ENCODE measurements at places on chromosomes 4 and X.

- no peak for DNase-seq
Observed at GRCh38 chrX:120301960-120302359, 9.3 kb downstream of the TMEM255A start.

DNA sequence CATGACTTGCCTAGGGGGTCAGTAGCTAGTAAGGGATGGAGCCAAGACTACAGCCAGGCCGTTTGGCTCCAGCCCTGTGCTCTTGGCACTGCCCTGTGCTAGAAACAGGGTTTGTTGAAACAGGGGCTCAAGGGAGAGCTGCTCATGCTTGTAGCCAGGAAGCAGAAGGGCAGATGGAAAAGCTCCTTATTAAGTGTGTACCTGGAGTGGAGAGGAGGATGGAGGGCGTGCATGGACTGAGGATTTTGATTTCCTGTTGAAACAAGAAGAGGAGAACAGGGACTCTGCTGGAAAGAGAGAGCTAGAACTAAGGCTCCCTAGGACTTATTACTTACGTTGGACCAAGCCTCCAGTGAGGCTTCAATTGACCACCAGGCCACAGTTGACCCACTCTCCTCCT lies 363.0 kb downstream of the MID1IP1 start:
- no peak for DNase-seq

GRCh38 chrX:103565752-103566151 lies 19.6 kb upstream of the TCEAL4 start:
- no peak for DNase-seq

DNA sequence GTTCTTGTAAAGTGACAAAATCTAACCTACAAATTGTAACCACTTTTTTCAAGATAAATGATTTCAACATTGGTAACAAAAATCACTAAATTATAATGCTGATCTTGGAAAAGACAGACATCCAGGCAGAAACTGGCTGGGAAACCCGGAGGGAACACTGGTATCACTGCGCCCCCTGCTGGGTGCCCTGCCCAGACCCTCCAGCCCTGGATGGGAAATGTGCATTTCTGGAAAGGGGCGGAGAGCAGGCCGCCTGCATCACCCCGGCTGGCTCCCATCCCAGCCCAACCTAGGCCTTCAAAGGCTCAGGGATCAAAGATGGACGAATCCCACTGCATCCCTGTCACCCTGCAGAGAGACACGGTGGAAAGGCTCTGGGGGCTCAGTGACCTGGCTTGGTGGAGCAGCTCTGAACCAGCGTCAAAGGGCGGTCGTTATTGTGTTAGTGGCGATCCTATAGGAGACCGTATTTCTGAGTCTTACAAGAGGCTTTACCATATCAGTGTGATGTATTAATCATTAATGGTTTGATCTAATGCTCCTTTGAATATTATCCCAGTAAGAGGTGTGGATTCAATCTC lies 37.3 kb downstream of the ACOX3 start:
- peak; percentile 63 for DNase-seq

- DNase-seq, result no peak
Observed at GRCh38 chr4:15318621-15319348, 109.0 kb upstream of the C1QTNF7 start.

DNA sequence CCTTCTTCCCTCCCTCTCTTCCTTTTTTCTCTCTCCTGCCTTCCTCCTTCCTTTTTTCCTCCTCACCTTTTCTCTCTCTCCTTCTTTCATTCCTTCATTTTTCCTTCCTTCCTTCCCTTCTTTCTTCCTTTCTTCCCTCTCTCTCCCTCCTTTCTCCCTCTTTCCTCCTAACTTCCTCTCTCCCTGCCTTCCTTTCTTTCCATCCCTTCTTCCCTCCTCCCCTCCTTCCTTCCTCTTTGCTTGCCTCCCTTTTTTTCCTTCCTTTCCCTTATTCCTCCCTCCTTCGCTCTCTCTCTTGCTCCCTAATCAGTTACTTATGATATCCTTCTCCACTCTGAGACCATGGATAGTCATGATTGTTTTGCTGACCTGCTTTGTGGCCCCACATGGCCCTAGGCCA lies 56.7 kb upstream of the PUDP start:
- no peak for DNase-seq

GRCh38 chr4:932713-933070 lies 432 bp downstream of the TMEM175 start:
- no peak for DNase-seq

GRCh38 chr4:42341518-42342026 lies 55.7 kb upstream of the SHISA3 start:
- DNase-seq, result no peak

- no peak for DNase-seq
Observed at GRCh38 chrX:118350706-118351105, 4.8 kb downstream of the WDR44 start.

GRCh38 chrX:123357941-123358340 lies 173.9 kb downstream of the GRIA3 start:
- peak; percentile 2 for DNase-seq

DNA sequence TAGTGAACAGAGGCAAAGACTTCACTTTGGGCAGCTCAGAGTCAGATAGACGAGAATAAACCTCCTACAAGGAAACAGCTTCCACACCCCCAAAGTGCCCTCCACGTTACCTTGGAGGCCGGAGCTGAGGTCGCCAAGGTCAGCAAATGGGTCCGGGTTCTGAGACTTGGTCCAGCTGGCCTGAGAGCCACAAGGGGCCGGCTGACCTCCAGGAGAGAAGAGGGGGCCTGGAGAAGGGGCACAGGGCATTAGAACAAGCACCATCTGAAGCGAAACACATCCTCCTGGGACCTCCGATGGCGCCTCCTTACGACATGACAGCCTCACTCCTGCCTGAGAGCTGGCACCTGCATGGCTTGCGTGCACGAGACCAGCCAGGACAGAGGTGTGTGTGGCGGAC lies 33.6 kb upstream of the CPLX1 start:
- DNase-seq, result no peak

GRCh38 chrX:340641-341423 lies 22.2 kb upstream of the GTPBP6 start:
- no peak for DNase-seq

- DNase-seq, result no peak
Observed at GRCh38 chrX:44580466-44580865, 37.8 kb upstream of the FUNDC1 start.

DNA sequence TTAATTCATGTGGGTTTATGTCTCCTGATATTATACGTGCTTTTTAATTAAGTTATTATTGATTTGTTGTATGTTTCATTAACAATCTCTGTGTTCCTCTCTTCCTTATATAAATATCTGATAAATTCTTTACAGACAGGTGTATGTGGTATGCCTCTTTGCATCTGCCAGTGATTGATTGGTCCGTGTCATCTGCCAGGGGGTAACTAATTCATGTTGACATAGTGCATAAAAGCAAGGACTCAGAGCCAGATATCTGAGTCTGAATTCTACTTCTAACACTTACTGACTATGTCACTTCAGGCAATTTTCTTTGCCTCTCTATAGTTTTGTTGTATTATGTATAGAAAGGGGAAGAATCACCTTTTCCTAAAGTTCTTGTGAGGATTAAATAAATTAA lies 5.2 kb upstream of the AMBN start:
- DNase-seq, result no peak

DNA sequence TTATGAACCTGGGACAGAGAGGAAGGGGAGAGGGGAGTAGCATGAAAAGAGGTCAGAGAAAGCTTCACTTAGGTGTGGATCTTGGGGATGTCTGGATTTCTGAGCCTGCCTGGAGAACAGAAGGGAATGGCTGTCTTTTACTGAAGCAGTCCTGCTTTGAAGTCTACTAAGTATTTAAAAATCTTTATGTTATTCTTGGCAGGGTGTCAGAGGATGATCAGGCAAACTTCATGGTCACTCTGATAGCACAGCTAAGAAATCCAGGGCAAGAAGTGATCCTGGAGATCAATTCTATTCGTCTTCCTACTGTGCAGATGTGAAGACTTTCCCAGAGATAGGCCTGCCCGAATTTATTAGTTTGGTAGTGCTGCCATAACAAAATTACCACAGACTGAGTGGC lies 464.4 kb upstream of the BOD1L1 start:
- DNase-seq, result no peak

GRCh38 chr4:40350627-40351227 lies 15.6 kb downstream of the CHRNA9 start:
- DNase-seq, result peak; percentile 7

GRCh38 chr4:135249024-135249423 lies 1047.4 kb upstream of the PABPC4L start:
- DNase-seq, result no peak

- no peak for DNase-seq
Observed at GRCh38 chr4:93865650-93866049, 37.1 kb downstream of the ATOH1 start.

- DNase-seq, result no peak
Observed at GRCh38 chr4:18803781-18804180, 782.2 kb upstream of the LCORL start.

- no peak for DNase-seq
Observed at GRCh38 chr4:25879991-25880651, 17.3 kb upstream of the SEL1L3 start.

GRCh38 chr4:20960291-20960690 lies 260.0 kb downstream of the PACRGL start:
- DNase-seq, result no peak

DNA sequence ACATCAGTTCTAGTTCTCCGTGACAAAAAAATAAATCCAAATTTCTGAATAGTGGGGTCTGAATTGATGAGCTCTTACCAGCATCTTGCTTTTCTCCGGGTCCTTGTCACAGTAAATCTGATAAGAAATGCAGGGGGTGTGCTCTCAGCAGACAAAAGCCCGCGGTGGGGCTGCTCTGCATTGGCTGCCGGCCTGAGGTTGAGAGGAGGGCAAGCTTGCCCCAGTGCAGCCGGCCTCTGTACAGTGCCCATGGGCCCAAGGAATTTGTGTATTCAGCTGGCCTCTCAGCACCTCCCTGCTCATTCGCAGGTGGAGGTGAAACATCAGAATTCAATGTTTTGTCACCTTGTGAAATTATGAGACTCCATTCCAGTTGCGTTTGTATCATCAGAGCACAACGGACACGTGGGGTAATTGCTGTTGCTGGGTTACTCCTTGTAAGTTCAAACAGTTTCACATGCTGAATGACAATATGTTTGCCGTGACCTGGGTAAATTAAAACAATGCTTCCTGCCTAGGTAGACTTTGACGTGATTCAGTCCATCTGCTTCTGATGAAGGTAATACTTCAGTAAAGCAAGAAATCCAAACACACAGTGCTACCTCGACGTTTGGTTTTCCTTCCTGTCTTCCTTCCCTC lies 596.4 kb downstream of the MID1IP1 start:
- no peak for DNase-seq

DNA sequence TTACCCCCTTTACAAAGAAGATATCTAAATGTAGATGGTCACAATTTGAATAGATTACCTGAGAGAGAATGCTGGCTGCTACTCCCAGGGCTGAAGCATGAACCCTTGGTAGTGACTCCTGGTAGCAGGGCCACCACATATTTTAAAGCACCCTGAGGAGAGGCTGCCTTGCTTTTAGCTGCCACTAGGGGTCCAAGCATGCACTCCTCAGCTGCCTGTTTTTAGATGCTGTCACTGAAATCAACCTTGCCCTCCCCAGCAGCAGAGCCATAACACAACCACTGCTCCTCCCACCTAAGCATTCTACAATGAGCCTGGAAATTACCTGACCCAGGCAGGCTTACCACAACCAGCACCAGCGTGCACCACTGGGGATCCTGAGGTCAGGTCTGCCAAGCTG lies 850.9 kb downstream of the FAM133A start:
- DNase-seq, result peak; percentile 1

DNA sequence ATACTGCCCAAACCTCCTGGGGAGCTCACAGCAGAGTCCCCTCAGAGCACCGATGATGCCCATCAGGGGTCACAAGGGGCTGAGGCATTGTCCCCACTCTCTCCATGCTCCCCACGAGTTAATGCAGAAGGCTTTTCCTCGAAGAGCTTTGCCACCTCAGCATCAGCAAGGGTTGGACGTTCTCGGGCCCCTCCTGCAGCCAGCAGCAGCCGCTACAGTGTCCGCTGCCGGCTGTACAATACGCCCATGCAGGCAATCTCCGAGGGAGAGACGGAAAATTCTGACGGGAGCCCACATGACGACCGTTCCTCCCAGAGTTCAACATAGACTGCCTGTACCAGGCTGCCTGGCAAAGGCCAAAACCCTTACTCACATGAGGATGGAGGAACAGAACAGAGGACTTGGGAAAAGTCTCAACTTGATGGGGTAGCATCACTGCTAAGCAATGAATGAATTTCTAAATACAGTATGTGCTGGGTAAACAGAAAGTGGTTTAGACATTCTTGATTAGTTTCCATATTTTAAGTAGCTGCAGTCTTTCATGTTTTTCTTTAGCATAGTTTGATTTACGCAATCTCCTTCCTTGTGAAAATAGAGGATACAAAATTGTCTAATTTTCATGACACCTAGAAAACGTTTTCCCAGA lies 5.0 kb upstream of the SCML1 start:
- no peak for DNase-seq

DNA sequence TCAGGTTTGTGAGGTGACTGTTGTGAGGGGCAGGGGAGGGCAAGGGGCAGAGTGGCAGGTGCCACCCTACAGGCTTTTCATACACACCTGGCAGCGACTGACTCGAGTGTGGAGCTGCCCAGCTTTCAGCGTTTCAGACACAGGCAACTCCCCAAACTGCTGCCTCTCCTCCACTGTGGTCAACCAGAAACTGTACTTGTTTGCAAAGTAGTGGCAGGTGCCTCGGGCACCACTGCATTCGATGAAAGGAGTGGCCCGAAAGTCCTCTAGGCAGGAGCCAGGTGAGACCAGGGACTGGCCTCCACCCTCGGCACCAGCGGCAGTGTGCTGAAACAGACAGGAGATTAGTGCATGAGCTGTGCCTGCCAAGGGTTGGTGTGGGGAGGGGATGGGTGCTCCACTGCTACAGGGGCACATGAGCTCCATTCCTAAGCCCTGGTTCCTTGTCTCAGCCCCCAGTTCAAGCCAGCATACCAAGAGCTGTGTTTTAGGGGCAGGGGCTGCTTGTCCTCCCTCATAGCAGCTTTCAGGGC lies 65.4 kb downstream of the ATG4A start:
- no peak for DNase-seq

- no peak for DNase-seq
Observed at GRCh38 chrX:32614707-32615106, 596.6 kb downstream of the DMD start.

GRCh38 chr4:22764183-22764582 lies 71.4 kb downstream of the GBA3 start:
- DNase-seq, result no peak

DNA sequence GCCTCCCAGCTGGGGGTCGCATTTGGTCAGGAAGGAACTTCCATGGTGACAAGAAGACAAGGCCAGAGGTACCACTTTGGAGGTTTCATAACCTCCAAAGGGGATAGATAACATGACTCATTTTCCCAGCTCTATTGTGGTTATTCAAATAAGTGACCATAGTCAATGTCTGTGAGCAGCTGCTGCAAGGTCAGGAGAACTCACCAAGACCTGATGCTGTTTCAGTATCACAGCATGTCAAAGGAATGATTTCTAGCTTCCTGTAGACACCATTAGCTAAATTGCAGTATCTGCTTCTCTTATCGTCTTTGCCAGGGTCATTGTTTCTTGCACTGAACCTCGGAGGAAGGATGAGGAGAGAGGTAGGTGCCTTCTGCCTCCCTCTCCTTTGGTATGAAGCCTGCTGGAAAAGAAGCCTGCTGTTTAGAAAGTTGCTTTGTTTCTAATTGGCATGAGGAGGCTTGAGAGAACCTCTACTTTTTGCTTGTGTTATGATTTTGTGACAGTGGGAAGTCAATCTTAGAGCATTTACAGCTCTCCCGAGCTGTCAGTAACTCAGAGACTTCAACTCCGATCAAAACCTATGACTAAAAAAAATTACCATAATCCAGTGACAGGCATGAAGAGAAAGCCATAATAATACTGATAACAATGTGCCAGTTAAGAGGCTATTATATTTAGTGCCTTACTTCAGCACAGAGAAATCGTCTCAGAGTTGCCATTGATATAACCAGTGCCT lies 38.0 kb upstream of the GATB start:
- no peak for DNase-seq

GRCh38 chr4:52714597-52715254 lies 36.5 kb downstream of the ERVMER34-1 start:
- DNase-seq, result peak; percentile 85
